ENCODE measurements at places on chromosomes 1 and 21.

DNA sequence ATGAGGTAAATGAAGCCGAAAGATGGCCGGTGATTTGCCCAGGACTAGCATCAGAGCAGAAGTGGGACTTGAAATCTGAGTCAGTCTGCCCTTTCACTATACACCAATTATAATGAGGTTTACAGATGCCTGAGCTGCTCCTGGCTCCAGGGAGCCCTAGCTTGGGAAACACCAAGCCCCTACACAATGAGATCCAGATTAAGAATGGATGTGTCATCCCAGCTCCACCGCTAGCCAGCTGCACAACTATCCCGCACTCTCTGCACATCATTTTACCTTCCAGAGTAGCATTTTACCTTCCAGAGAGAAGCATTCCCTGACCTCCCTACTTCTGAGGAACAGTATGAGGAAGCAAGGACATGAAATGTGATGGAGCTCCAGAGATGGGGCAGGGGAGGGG is 27.0 kb downstream of the SERTAD4 start:
- DNase-seq = no peak

DNA sequence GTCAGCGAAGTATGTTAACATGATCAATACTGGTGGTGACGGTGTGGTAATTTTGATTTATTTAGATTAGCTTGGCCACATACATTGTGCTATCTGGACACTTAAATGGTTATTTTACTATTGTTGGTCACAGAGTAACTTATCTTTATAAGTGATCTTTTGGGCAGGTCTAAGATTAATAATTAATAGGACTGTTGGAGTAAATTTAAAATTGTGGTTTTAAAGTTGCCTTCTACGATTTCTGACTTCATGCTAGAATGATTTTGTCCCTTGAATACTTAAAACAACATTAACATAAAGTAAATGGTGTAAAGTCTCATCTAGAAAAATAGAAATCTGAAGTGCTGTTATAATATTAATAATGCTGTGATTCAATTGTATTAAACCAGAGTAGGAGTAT is 14.7 kb downstream of the SRRM1 start:
- DNase-seq = no peak

GRCh38 chr1:169696273-169697100 is 14.9 kb downstream of the SELL start:
- no peak for DNase-seq

- DNase-seq = no peak
These were observed 69.9 kb upstream of the USP25 start for GRCh38 chr21:15659753-15660422.

DNA sequence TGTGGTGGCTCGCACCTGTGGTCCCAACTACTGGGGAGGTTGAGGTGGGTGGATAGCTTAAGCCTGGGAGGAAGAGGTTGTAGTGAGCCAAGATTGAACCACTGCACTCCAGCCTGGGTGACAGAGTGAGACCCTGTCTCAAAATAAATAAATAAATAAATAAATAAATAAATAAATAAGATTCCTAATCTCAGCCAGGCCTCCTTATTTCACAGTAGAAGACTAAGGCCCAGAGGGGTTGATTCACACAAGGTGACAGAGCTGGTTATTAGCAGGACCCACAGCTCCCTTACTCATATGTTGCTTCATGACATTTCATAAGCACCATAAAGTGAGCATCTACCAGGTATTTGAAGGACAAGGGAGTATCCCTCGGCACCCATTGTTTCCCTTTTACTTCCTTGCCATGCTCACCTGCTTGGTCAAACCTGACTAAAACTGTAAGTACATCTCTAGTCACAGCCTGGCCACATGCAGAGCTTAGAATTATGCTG is 32.7 kb downstream of the ALG14 start:
- DNase-seq = no peak

Measured in suprapubic skin (tissue), 4 donors.